ENCODE measurements at places on chromosomes 1 and 21.

DNA sequence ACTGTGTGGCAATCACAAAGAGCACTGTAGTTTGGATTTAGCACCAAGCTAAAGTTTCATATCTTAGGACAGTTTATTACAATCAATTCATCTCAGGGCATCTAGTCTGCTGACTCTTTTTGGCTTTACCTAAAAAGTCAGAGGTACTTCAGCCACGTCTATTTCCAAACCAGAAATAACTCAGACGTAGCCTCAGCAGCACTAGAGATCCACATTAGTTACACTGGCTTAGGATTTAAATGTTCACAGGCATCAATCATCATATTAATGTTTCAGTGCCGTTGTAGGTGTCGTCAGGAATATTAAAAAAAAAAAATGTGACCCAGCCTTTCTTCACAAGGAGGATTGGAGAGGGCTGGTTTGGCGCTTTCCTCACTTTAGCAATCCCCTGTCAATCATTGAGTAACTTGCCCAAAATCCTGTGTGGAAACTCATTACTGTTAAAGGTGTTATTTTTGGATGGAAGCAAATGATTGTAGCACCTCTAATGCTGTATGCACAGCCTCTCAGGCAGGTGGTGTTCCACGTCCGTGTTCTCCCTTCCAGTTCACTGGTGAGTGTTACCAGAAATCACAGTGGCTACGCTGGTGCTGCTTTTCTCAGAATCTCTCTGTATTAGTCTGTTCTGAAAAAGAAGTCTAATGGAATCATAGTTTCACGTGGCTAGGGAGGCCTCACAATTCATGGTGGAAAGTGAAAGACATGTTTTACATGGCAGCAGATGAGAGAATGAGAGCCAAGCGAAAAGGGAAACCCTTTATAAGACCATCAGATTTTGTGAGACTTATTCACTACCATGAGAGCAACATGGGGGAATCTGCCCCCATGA, 45.4 kb downstream of the NEK7 start:
- DNase-seq = no peak

- no peak for DNase-seq
Observed at GRCh38 chr21:25234857-25235801, 372.2 kb downstream of the MRPL39 start.

GRCh38 chr1:96424877-96425276, 296.7 kb upstream of the PTBP2 start:
- DNase-seq = no peak

DNA sequence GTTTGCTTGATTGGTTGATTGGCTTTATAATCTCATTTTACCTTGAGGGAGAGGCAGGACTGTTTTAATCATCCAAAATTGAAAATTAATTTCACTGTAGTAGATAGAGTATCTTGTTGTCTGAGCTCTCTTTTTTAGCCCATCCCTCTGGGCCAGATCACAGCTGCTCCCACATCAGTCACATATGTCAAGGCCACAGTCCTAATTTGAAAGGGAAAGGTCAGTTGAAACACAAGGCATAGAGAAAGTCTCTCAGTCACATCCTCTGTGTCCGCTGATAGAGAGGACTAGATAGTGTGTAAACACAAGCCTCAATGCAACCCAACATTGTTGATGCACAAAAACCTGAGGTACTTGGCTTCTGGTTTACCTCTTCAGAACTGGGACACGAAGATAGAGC, 6.8 kb downstream of the C1orf74 start:
- no peak for DNase-seq

DNA sequence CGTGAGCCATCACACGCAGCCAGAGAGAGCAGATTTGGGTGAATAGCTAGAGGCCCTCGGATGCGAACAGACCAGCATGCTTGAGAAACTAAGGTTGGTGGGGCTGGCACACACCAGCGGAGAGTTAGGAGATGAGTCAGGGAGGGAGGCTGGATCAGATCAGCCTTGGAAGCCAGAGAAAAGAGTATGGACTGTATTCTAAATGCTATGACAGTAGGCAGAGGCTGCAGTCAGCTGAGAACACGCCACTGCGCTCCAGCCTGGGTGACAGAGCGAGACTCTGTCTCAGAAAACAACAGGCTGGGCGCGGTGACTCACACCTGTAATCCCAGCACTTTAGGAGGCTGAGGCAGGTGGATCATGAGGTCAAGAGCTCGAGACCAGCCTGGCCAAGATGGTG, 4.0 kb upstream of the PLEKHM2 start:
- DNase-seq = no peak

- DNase-seq = no peak
Observed at GRCh38 chr1:238396140-238396539, 505.4 kb upstream of the ZP4 start.

- DNase-seq = no peak
Observed at GRCh38 chr1:38953433-38953860, 11.8 kb upstream of the RHBDL2 start.

DNA sequence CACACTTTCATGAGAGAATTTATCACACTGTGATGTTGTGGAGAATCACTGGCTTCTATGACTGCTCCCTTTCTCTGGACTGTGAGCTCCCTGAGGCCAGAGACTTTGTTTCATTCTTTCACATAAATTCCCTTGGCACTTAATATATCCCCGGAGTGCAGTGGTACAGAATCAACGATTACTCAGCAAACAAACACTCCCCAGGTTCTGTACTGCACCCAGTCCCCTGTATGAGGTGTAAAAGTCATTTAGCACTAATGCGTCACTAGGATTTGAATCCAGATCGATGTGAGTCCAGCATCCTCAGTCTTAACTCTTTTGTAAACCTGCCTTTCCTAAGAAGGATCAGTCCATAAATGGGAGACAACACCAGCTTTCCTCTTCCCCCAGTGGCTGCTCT, 6.8 kb upstream of the UTP25 start:
- DNase-seq = no peak

DNA sequence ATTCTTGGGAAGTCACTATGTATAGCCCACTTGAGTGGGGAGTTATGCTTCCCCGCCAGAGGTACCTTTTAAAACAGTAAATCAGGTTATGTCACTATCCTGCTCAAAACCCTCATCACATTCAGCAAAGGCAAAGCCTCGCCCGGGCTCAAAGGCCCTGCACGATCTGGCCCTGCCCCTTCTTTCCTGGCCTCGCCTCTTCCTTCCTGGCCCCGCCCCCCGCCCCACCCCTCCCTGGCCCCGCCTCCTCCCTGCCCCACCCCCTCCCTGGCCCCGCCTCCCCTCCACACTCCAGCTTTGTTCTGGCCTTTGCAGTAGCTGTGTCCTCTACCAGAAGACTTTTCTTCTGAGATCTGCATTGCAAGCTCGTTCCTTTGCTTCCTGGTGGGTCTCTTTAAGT, 6.6 kb downstream of the LDLRAD2 start:
- no peak for DNase-seq

DNA sequence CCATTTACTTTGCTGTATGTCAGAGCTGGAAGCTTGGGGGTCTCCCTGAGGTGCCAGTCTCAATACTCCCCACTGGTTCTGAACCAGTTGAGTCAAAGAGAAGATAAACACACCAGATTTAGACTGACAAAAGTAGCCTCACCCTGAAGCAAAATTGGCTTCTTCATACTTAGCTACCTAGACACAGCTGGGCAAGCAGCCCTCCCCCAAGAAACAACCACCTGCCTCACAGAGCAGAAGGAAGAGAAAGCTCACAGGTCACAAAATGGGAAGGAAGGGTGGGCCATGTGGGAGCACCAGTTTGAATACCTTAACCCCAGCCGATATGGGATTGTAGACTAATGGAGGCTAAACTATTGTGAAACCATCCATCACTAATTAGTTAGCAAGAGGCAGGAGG, 24.6 kb upstream of the MYSM1 start:
- no peak for DNase-seq

GRCh38 chr1:206554211-206554610, 46.9 kb downstream of the RASSF5 start:
- no peak for DNase-seq

GRCh38 chr21:38646213-38646837, 148.0 kb upstream of the ERG start:
- DNase-seq = no peak

DNA sequence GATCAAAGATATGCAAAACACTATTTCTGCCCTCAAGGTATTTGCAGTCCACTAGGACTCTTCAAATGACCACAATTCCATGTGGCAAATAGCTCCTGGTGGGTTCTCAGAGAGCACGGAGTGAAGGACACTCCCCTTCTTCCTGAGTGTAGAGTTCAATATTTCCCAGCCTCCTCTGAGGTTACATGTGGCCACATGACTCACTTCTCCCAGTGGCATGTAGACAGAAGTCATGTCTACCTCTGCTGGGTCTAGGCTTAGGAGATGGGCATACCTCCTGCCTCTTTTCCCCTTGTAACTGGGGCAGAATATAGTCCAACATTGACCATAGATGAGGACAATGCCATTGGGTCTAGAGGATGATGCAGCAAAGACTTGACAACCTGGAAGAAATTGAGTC, 191.4 kb downstream of the MIS18A start:
- no peak for DNase-seq

GRCh38 chr1:2986549-2987305, 34.5 kb upstream of the ACTRT2 start:
- DNase-seq = no peak

DNA sequence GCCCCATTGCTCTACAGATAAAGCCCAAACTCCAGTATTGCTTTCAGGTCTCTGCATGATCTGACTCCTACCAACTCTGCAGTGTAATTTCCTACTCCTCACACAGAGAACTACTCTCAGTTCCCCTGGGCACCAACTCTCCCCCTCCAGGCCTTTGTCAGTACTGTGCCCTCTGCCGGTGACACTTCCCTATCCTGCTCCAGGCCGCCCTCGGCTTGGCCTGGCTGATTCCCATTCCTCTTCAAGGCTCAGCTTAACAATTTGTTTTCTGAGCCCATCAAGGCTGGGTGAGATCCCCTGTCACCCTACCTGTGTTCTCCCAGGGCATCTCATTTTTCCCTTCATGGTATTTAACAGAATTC, 2.6 kb downstream of the SLAMF8 start:
- no peak for DNase-seq

GRCh38 chr1:66489151-66489550, 44.8 kb upstream of the SGIP1 start:
- DNase-seq = no peak

- DNase-seq = no peak
Observed at GRCh38 chr1:167439301-167439988, 78.9 kb downstream of the CD247 start.

DNA sequence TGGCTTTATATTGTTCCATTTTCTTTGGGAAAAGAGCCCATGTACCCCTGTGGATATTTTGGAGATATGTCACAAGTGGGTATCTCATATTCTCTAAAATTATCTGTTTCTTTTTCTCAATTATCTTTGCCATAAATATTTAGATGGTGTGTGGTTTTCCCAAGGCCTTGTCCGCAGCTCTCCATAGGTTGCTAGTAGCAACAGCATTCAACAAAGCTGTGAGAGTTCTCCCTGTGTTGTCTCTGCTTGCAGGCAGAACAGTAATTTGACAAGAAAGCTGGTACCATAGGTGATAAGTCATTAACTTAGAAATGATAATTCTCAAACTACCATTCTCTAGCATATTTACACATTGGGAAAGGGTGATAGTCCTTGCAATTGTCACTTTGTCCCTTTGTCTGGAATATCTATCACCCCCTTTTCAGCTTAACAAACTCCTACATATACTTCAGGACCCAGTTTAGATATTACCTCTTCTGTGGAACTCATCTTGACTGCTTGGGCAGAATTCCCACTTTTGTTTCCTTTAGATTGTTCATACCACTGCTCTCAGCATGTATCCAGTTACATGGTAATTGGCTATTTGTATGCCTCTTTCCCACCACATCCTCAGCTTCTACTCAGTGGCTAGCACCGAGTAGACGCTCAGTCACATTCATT, 8.9 kb downstream of the CD101 start:
- DNase-seq = no peak

DNA sequence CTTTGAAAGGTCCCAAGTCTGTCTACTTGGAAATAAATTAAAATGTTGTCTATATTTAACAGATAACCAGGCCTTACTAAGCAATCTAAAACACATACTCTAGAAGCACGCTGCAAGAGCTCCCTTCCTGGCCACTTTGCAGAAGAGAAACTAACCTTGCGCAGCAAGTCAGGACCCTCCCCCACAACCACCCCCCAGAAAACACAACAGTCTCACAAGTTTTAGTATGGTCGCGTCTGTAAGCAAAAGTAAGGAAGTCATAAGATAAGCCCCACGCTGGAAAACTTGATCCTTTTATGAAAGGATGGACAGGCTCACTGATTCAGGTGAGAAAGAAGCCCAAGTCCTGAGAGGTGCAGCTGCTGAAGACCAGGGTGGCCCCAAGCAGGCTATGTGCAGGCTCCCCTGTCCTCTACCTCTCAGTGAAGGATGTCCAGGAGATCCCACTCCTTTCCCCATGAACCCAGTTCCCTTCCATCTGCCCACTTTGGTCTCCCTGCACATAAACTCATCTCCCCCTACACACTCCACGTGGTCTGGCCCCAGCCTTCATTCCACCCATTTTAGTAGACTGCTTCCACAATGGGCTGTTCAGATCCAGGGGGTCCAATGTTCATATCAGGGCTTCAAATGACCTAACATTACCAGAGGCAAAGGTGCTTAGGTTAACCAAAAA, 23.8 kb downstream of the HIVEP3 start:
- no peak for DNase-seq

- peak; percentile 92 for DNase-seq
Observed at GRCh38 chr1:228457396-228458176, 29.6 kb upstream of the RNF187 start.

GRCh38 chr1:173255214-173255813, 48.2 kb upstream of the TNFSF4 start:
- no peak for DNase-seq

DNA sequence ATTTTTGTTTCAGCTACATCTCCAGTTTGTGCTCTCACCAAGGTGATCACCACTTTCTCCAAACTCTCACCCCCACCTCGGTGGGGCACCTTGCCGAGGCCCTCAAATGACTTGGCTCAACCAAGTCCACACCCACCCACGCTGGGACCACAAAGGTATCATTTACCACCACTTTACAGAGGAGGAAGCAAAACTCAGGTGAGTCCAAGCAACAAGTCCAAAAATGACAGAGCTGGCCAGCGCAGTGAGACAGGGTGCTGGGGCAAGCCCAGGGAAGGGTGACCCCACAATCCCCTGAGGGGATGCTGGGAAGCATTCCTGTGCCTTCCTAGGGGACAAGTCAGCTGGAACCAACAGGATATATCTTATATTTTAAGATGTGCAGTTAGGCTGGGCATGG, 24.7 kb downstream of the SSBP3 start:
- DNase-seq = no peak
